ENCODE measurements at places on chromosomes 3 and 15.

DNA sequence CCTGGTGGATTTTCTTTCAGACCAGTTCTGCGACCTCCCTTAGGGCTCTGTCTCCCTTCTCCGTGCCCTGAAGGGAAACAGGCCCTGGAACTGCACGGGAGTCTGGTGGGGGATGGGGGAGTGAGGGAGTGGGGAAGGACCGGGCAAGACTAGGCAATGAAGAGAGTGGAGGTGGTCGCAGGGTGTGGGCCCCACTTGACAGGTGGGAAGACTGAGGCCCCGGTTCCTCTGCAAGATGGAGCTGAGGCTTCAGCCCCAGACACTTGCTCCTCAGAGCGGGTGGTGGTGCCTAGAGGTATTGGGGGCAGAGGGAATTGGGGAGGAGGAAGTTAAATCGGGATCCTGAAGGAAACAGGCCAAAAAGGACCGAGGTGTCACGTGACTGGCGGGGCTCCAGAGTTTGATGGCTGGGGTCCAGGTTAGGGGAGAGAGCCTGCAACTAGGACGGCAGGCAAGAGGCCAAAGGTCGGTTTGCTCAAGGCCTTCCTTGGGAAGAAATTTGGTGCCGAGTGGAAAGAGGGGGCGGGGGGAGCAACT is 597 bp upstream of the CAMK1 start:
- DNase-seq: no peak

DNA sequence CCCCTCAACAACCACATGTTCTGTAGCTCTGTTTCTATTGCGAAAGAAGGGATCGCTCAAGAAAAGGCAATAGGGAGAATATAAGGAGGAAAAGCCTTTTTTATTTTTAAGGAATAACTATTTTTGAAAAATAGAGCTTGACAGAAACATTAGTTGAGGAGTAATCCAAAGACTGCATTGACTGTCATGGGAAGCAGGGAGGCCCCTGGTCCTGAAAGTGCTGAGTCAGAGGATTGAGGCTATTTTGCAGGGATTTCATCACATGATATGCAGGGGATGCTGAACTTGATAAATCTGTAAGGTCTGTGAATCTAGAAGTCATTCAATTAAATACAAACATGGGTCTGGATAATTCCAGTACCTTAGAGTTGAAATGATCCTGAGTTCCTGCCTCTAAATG is 92.0 kb downstream of the MTHFS start:
- no peak for DNase-seq

- DNase-seq: no peak
Observed at GRCh38 chr15:43931790-43932435, 105.1 kb downstream of the WDR76 start.

- no peak for DNase-seq
Observed at GRCh38 chr3:179146911-179147513, 1.1 kb upstream of the PIK3CA start.

DNA sequence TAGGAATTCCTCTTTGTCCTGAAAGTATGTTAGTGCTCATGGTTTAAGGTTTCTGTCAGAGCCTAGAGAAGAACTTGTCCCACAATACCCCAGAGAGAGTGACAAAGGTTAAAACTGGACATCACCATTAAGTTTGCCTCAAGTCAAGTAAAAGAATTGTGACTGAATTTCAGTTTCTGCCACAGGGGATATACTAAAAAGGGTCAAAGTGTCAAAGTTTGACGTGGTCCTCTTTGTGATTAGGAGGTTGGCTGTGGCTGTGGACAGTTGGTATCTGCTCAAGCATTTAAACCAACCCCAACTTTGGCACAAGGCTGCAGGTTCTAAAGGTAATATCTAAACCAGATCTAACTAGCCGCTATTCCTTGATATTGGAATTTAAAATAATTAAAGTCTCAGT is 26.1 kb downstream of the FMN1 start:
- DNase-seq: no peak

- no peak for DNase-seq
Observed at GRCh38 chr3:187696021-187696420, 6.3 kb downstream of the RTP2 start.

- DNase-seq: no peak
Observed at GRCh38 chr15:85030301-85030929, 48.8 kb downstream of the PDE8A start.

- DNase-seq: no peak
Observed at GRCh38 chr3:187228740-187229139, 31.5 kb downstream of the RTP1 start.

- DNase-seq: no peak
Observed at GRCh38 chr3:191254098-191254873, 55.2 kb downstream of the OSTN start.

DNA sequence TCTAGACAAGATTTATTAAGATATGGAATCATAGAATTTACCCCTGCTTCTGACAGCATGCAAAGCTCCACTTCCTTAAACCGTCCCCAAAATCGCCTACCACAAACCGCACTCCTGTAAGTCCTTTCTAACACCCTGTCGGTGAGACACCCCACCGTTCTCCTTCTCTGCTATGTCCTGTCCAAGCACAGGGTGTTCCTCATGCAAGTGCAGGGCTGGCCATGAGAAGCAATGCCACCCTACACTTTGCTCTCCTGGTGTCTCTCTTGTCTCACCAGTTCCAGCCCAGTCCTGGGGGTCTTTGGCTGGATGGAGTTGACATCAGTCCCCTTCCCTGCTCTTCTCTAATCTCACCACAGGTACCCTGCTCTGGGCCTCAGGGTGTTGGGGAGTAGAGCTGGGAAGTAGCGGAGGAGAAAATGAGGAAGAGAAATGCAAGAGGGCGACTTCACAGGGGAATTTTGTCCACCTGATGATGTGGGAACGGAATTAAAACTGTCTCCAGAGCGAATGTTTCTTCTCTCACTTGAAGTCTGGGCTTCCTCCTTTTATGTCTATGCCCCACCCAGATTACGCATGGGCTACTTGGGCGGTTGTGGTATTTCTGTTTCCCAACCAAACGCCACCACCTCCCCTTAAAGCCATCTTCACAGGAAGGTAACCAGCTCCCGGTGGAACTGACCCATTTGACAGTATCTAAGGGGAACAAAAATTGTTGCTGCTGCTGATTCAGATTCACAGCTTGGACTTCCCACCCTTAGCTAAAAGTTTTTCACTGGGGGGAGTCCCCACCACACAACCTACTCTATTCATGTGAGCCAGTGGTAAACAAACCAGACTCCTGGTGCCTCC is 49.9 kb downstream of the CASR start:
- DNase-seq: no peak

DNA sequence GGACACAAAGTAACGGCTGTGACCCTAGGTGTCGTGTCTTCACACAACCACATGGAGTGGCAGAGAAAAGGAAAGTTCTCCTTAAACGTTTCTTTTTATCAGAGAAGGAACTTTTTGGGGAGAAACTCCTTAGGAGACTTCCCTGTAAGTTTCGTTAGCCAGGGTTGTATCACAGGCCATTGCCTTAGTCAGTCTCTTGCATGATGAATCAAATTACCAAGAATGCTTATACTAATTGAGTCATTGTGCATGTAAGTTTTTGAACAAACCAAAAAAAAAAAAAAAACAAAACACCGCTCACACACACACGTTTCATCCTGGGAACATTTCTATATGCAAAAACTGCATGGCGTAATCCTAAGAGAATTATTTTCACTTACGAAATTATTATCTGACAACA is 150.4 kb upstream of the SATB1 start:
- DNase-seq: no peak

DNA sequence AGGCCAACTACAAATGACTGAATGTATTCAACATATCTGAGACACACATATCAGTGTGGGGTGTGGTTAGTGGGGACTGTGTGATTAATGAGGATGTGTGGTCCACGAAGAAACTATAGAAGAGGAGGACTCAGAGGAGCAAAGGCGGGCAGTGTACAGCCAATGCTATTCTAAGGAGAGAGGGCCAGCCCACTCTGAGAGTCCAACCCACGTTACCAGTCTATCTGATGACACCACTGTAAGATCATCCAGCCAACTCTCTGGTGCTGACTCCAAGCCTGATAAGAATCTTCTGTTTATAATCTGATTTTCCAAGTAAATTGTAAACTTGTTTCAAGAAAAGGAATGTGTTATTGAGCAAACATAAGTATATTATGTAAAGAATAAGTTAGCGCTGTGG is 47.2 kb downstream of the MCF2L2 start:
- DNase-seq: no peak

DNA sequence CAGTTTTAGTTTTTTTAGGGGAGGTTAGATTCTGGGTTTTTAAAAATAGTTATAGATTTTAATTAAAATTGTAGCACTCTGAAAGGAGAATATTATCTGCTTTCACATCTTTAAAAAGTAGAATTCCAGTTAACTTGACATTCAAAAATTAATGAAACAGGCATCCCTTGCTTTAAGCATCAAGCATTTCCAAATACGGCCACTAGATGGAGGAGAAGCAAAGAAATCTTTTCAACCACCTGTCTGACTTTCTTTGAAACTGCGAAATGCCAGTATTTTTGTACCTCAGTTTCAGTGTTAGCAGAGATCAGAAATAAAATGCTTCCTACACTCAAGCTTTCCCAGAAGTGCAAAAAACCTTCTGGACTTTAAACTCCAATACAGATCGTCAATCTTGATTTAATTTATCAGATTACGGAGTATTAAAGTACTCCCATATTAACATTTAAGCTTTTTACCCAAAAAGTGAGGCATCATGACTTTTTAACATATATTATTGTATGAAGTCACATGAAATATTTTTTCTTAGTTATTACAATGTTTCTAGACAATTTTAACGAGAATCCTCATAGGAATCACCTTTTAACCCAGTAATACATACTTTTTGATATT is 153.3 kb downstream of the P3H2 start:
- no peak for DNase-seq

DNA sequence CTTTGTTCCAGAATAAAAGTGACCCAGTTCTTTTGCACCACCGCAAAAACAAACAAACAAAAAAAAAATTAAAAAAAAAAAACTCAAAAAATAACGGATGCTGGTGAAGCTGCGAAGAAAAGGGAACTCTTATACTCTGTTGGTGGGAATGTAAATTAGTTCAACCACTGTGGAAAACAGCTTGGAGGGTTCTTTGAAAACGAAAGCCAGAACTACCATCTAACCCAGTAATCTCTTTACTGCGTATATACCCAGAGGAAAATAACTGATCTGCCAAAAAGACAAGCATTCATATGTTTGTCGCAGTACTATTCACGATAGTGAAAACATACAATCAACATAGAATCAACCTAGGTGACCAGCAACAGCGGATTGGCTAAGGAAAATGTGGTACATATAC is 298.9 kb upstream of the CBLB start:
- DNase-seq: no peak
